ENCODE measurements at places on chromosomes 3 and 15.

DNA sequence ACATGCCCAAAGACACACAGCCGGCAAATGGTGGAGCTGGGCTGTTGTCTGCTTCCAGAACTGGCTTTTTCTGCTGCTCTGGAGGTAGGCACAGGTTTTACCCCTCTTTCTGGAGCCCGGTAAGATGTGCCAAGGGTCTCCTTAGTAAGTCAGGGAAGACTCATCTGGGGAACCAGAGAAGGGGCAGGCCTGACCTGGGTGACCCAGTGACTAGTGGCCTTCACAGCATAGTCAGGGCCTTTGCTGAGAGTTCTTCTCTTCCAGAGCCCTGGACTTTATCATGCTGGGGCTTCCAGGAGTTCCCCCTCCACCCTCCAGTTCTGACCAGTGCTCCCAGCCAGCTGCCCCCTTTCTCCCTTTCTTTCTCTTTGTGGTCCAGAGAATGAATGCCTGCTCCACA, 3.2 kb downstream of the CD276 start:
- DNase-seq, result no peak

DNA sequence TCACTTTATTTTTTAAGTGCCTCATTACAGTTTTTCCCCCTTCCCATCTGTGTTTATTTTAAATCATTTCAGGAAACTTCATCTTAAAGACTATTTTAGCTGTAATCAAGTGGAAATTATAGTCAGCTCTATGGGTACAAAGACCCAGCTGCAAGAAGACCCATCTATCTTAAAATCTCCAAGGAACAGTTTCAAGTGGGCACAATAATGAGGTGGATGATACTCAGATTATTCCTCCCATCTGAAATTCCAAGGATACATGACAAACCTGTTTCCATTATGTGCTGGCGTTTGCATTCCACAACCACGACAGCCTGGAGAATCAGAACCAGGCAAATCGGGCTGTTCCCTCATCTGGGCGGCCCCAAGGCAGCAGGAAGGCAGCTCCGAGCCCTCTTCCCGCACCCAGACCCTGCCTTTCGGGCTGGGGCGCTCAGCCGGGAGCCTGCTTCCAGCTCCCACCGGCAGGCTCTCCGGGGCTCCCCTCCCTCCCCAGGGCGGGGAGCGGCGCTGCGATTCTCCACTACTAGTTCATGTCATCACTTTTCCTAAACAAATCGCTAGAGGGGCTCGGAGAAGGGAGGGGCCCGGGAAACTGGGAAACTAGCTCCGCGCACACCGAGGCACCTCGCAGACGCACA, at the start of gene MGLL:
Gene MGLL (minus strand): TSS at position 475 of the 641 bp plus-strand sequence. CDS start 197 bp downstream, at position 278.
- no peak for DNase-seq

- no peak for DNase-seq
These were observed 176.8 kb downstream of the ABHD5 start for GRCh38 chr3:43867436-43868072.

GRCh38 chr3:188217011-188217463, 63.1 kb downstream of the LPP start:
- no peak for DNase-seq

- no peak for DNase-seq
These were observed 137.8 kb upstream of the MYRIP start for GRCh38 chr3:39671600-39671999.

- DNase-seq, result no peak
These were observed 321.8 kb downstream of the ULK4 start for GRCh38 chr3:41640076-41640475.

DNA sequence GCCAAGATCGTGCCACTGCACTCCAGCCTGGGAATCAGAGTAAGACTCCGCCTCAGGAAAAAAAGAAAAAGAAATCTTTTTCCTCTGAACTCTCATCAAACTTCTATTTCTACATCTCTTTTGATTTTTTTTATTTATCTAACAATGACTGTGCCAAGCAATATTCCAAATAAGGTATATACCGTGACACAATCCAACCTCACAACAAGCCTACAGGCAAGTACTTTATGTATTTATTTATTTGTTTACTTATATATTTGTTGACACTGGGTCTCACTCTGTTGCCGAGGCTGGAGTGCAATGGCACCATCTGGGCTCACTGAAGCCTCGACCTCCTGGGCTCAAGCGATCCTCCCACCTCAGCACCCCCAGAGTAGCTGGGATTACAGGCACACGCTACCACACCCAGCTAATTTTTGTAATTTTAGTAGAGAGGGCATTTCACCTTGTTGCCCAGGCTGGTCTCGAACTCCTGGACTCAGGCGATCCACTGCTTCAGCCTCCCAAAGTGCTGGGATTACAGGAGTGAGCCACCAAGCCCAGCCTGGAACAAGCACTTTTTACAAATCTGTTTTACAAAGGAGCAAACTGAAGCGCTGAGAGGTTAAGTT, 94.9 kb upstream of the CHD2 start:
- no peak for DNase-seq

- DNase-seq, result no peak
These were observed 207.9 kb upstream of the GADL1 start for GRCh38 chr3:31102196-31102879.

DNA sequence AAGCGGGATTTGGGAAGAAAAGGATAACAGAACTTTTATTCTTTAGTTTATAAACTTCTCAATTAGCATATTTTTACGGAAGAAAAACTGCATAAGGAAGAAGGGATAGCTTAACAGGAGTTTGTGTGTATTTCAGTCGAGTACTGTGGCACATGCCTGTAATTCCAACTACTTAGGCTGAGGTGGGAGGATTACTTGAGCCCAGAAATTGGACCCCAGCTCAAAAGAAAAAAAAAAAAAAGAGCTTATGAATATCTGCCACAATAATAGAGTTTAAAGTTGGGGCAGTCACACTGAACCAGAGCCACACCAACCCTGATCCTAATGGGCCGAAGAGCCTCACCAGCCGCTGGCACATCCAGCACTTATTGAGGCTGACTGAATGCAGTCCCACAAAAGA, 31.1 kb downstream of the CHAC1 start:
- no peak for DNase-seq

GRCh38 chr15:65414841-65415621, 7.7 kb downstream of the IGDCC4 start:
- DNase-seq, result no peak

GRCh38 chr3:17820704-17821103, 78.3 kb upstream of the TBC1D5 start:
- DNase-seq, result no peak

- DNase-seq, result no peak
These were observed 100.2 kb downstream of the IQSEC1 start for GRCh38 chr3:12972781-12973702.

DNA sequence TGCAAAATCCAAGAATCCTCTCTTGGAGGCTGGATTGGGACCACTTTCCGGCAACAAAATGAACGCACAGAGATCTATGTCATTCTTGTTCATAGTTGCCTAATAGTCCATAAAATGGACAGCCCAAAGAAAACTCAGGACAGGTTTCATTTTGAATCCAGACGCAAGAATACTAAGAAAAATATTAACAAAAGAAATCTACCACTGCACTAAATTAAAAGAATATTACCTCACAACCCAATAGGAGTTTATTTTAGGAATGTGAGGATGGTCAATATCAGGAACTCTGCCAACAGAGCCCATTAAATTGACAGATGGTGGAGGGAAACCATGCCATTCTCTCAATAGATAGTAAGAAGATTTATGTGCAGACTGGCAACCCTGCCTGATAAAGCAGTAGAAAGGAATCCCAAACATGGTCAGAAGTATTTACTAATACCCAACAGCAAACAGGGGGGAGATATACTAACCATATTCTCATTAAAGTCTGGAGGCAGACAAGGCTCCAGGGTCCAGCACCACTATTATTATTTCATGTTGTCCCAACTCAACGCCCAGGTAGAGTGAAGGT, 127.6 kb downstream of the SMAD6 start:
- no peak for DNase-seq

DNA sequence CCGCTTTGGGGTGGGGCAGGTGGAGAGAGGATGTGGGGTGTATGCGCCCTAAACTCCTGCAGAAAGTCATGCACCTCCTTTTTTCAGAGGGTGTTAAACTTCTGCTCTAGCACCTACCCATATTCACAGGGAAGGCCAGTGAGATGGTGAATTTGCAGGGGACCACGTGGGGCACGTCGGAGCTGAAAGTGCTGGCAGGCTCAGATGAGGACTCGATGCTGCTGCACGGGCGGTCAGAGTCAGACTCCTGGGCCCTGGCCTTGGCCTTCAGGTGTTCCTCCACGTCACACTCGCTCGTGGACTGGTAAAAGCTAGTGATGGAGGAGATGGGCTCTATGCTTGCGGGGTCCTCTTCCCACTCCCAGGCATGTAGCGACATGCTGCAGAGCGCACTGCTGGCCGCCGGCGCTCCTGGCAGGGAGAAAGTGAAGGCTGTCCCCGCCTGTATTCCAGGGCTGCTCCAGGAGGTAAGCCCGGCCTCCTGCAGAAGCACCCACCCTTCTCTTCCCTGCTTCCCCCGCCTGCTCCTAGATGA, 883 bp downstream of the CFAP92 start:
- DNase-seq, result no peak

GRCh38 chr3:901953-902778, 190.7 kb upstream of the CNTN6 start:
- no peak for DNase-seq

DNA sequence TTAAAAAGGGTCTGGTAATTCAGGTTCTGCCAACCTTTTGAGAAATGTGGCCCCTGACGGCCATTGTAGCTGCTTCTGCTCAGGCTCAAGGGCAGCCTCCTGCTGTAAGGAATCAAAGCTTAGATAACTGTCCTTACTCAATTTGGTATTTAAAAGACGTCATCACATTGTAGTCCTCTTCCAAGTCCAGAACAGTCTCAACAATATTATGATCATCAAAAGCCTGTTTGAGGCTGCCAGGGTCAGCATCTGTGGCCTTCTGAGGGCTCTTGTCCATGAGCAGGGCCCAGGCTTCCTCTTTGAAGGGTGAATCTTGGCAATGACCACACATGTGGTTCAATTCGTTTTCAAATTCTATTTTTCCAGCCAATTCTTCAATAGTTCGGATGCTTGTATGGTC, 6.0 kb downstream of the C3orf62 start:
- DNase-seq, result no peak

All from activated CD4-positive, alpha-beta T cell treated with anti-CD3 and anti-CD28 coated beads for 4 hours (primary cell).